ENCODE measurements at places on chromosomes 11 and 22.
A peak's percentile ranks its signal among the peaks of the same experiment; 100 is the strongest.

GRCh38 chr11:64864135-64864472, 14.3 kb downstream of the EHD1 start:
- no peak for DNase-seq

DNA sequence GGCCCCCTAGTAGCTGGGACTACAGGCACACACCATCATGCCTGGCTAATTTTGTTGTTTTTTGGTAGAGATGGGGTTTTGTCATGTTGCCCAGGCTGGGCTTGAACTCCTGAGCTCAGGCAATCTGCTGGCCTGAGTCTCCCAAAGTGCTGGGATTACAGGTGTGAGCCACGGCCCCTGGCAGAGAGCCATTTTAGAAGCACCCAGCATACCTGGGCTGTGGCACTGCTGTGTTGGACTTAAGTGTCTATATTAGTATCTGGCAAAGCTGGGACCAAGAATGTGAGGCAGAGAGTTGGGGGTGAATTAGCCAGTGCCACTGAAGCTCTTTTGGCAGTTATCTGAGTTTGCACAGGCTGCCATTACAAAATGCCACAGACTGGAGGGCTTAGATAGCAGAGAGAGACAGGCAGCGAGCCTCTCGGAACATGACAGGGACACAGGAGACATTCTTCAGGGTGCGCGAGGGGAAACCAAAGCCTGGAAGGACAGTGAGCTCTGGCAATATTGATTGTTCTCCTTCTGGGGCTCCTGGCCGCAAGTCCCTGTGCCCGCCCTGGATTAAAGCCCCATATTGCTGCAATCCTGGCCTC, 87.7 kb upstream of the ALX4 start:
- peak; percentile 1 for DNase-seq

DNA sequence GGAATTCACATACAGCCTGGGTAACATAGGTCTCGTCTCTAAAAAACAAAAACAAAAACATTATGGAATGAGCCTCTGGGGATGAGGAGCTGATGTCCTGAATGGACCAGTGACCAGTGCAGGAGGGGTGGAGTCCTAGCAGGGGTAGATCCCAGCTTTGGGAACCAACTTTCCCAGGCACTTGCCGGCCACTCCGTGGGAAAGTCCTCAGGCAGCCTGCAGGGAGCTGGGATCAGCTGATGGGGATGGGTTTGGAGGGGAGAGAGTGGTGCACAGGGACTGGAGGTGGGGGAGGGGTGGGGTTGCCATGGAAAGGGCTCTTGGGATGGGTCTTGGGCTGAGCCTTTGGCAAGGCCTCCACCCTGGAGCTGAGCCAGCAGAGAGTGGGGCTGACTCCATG, 19.1 kb downstream of the MGAT3 start:
- no peak for DNase-seq

GRCh38 chr11:25485315-25485714, 846.6 kb upstream of the ANO3 start:
- no peak for DNase-seq

DNA sequence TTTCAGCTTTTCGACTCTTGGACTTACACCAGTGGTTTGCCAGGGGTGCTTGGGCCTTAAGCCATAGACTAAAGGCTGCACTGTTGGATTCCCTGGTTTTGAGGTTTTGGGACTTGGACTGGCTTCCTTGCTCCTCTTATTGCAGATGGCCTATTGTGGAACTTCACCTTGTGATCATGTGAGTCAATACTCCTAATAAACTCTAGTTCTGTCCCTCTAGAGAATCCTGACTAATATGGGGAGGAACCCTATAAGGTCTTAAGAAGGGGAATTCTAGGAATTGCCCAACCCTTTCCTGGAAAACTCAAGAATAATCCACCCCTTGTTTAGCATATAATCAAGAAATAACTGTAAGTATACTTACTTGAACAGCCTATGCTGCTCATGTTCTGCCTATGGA, 491.8 kb downstream of the TMEM135 start:
- no peak for DNase-seq

- no peak for DNase-seq
Measured at GRCh38 chr11:16312233-16312765, 44.0 kb downstream of the SOX6 start.

- no peak for DNase-seq
Measured at GRCh38 chr11:2797121-2797711, 88.4 kb downstream of the CDKN1C start.

DNA sequence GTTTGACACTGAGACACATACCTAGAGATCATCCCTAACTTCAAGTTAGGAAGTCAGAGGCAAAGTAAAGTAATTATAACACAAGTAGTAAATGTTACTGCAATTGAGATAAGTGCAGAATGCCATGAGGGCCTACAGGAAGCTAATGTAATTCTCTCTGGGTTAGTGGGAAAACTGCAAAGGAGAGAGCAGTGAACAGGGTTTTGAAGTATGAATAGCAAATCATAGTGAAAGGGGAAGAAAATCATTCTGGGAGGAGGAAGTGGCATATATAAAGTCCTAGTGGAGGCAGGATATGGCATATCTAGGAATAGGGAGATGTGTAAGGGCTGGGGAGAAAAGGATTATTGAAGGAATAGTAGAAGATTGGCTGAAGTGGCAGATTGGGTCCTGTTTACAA, 27.9 kb downstream of the RNF169 start:
- no peak for DNase-seq

- no peak for DNase-seq
Measured at GRCh38 chr22:28346308-28346707, 333.3 kb downstream of the TTC28 start.

GRCh38 chr11:71169313-71169712, 83.1 kb downstream of the SHANK2 start:
- DNase-seq = no peak

DNA sequence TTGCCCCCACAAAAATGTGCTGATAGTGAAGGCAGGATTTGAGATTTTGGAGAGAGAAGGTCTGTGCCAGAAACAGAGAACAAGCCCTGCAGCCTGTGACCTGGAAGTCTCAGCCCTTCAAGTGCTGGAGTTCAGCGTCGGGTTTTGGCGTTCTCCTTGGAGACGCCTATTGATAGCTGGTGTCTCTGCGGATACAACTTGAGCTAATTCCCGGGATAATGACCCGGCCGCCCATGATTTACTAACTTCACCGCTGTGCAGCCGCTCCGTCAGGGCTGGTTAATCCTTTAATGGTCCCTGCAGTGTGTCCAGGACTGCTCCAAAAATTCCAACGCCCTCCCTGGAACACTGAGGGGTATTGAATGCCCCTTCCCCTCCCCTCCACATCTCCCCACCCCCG, 76.6 kb downstream of the WT1 start:
- DNase-seq = no peak

DNA sequence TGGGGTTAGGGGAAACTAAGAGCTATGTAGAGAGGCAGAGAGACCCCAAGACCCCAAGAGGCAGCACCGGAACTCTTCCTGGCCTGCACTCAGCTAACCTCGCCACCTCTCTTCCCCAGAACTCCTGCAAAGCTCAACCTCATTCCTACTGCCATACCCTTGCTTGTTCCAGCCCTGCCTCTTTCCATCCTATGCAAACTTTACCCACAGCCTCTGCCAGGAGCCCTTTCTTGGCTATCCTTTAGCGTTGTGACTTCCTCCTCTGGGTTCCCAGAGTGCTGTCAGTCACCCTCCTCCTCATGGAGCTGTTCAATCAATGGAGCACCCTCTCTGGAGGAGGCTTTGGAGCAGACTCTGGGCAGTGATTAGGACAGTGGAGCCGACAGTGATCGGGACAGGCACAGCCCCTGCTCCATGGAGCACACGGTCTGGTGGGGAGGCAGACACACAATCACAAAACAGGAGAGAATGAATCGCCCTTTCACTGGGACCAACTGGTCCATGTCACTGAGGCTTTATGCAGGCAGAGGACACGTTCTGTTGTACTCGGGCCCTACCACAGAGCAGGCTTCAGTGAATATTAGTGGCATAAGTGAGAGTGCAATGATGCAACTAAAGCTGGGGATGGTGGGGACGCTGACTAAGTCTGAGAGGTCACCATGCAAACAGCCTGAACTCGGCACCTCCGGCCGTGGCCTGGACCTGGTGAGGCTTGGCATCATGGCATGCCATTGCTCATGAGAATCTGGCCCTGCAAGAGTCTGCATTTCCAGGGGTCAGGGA, 24.6 kb upstream of the P2RY2 start:
- no peak for DNase-seq

DNA sequence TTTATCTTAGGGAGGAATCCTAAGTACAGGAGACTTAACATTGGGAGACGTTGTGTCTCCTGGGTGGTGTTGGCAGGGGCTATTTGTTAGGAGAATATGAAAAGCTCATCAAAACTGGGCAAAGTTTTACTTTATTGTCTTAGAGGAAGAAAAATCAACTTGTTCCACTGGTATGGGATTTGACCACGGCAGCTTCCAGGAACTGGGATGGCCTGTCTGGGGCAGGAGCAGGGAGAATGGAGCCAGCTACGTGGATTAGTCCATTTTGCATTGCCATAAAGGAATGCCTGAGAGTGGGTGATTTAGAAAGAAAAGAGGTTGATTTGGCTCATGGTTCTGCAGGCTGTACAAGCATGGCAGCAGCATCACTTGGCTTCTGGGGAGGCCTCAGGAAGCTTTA, 198.4 kb downstream of the ADAMTS15 start:
- DNase-seq = no peak

DNA sequence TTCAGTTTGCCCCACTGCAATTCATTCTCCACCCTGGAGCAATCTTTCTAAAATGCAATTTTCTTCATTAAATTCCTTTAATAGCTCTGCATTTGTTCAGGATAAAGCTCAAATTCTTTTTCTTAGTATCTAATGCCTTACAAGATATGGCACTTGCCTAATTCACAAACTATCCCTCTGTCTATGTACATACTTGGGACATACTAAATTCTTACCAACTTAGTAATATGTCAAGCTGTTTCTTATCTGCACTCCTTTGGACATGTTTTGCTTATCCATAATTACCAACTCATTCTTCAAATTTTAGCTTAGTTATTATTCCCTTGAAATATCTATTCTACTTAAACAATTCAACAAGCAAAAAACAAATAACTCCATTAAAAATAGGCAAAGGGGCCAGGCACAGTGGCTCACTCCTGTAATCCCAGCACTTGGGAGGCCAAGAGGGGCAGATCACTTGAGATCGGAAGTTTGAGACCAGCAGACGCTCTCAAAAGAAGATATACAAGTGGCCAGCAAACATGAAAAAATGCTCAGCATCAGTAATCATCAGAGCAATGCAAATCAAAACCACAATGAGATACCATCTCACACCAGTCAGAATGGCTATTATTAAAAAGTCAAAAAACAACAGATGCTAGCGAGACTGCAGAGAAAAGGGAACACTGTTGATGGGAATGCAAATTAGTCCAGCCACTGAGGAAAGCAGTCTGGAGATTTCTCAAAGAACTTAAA, 96.9 kb downstream of the FAM76B start:
- DNase-seq = no peak

GRCh38 chr11:39021539-39021938, 2423.5 kb upstream of the RAG2 start:
- DNase-seq = no peak

- no peak for DNase-seq
Measured at GRCh38 chr11:128906185-128907050, 15.3 kb downstream of the KCNJ5 start.

GRCh38 chr11:96168623-96169022, 174.4 kb downstream of the MAML2 start:
- DNase-seq = no peak

DNA sequence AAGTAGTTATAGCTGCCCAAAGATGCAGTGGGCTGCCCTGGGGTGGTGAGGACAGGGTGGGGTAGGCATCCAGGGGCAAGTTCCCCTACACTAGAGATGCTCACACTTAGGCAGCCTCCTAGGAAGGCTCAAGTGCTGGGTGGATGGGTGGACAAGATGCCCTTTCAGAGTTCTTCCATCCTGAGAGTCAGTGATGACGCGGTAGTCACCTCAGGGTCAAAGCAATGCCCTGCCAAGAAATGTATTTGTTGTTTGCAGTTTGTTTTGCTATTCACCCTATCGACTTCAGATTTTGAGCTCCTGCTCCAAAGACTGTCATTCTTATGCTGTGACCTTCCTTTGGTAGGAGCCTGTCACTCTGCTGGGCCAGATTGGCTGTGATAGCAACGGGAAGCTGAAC, 18.9 kb downstream of the POLA2 start:
- no peak for DNase-seq

DNA sequence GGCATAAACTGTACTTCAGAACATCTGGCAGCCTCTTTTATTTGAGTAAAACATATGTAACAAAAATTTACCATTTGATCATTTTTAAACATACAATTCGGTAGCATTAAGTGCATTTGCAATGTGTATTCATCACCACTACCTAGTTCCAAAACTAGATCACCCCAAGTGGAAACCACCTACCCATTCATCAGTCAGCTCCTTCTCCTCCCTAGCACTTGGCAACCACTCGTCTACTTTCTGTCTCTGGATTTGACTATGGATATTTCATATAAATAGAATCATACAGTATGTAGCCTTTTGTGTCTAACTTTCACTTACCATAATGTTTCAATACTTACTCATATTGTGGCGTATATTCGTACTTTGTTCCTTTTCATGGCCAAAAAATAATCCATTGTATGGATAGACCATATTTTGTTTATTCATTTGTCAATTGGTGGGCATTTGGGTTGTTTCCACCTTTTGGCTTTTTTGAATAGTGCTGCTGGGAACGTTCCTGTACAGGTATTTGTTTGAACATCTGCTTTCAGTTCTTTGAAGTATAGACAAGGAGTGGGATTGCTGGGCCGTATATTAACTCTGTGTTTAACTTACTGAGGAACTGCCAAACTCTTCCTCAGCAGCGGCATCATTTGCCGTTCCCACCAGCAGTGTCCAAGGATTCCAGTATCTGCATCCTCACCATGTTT, 27.2 kb upstream of the ADORA2A start:
- DNase-seq = no peak

GRCh38 chr11:80388130-80388529, 947.3 kb upstream of the TENM4 start:
- no peak for DNase-seq

DNA sequence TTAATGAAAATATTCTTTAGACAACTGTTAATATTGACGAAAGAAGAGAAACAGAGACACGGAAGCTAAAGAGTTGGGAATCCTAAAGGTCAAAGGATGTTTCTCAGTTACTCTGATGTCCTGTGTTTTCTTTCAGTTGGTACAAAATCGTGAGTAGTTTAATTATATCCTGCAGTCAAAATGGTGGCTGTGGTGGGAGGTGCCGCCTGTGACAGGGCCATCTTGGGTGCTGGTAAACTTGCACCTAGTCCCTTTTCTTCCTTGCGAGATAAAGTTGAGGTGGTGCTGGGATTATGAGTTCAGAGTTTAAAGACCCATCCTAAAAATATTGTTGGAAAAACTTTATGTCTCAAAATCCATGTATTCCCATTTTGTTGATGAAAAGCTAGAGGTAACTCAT, 2.2 kb downstream of the CECR2 start:
- peak; percentile 4 for DNase-seq

GRCh38 chr11:120462825-120463224, 48.7 kb upstream of the GRIK4 start:
- no peak for DNase-seq

DNA sequence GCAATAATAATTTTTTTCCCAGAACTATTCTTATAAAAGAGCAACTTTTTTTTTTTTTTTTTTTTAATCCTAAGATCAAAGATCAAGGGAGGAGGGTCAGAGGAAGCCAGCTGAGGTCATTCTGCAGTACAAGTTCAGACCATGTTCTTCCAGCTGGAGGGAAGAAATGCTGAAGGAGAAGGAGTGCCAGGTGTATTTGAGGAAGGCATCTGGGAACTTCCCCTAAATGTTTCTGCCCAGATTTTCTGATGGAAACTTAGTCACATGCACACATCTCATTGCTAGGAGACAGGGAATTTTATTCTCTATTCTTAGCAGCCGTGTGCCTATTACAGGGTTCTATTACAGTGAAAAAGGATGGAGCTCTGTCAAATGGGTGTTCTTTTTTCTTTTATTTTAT, 208.4 kb downstream of the ARHGAP42 start:
- no peak for DNase-seq

Data from NCI-H1105 treated with DMSO at 0.1 percent for 48 hours (cell line).